ENCODE measurements at places on chromosomes 3 and 15. TPM values are rescaled to one million over a fixed set of nuclear protein-coding genes. Genes with fewer than 3 reads are reported as not detected.

- no peak overlapping the region for H3K27ac ChIP-seq
- no peaks in the 10 kb centered on the region for H3K4me1 ChIP-seq
- no peak for DNase-seq
- H3K27me3 ChIP-seq, result no peaks in the 10 kb centered on the region
- no peaks in the 10 kb centered on the region for H3K36me3 ChIP-seq
- no peak overlapping the region for H3K4me3 ChIP-seq
These were observed 5.6 kb upstream of the ZNF80 start for GRCh38 chr3:114242947-114243346.

DNA sequence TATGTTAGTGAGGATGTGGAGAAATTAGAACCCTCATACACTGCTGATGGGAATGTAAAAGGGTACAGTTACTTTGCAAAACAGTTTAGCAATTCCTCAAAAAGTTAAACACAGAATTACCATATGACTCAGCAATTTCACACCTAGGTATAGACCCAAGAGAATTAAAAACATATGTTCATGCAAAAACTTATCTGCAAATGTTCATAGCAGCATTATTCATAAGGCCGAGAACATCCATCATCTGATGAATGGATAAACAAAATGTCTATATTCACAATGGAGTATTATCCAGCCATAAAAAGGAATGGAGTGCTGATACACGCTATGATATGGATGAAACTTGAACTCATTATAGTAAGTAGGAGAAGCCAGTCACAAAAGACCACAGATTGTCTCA lies 10.3 kb downstream of the SEC13 start:
- H3K36me3 ChIP-seq, result peaks cover 16% of the 10 kb centered on the region
- no peak for DNase-seq
- no peak overlapping the region for H3K4me3 ChIP-seq
- H3K27me3 ChIP-seq, result no peaks in the 10 kb centered on the region
- no peaks in the 10 kb centered on the region for H3K4me1 ChIP-seq

- peaks cover 2% of the 10 kb centered on the region for H3K4me1 ChIP-seq
- H3K27me3 ChIP-seq, result peaks cover 27% of the 10 kb centered on the region
- H3K27ac ChIP-seq, result no peak overlapping the region
- H3K4me3 ChIP-seq, result no peak overlapping the region
- DNase-seq, result no peak
These were observed 557.2 kb downstream of the NR2F2 start for GRCh38 chr15:96887730-96888129.

GRCh38 chr15:55016225-55016624 lies 180.5 kb downstream of the RSL24D1 start:
- no peaks in the 10 kb centered on the region for H3K4me1 ChIP-seq
- no peaks in the 10 kb centered on the region for H3K27me3 ChIP-seq

The LRRC3B gene
- total RNA-seq, result 0.29 TPM

- H3K4me1 ChIP-seq, result peaks cover 7% of the 10 kb centered on the region
- no peak for DNase-seq
- H3K36me3 ChIP-seq, result peaks cover 2% of the 10 kb centered on the region
- H3K27ac ChIP-seq, result no peak overlapping the region
These were observed 40.3 kb upstream of the ICE2 start for GRCh38 chr15:60519218-60519617.

GRCh38 chr3:14458434-14459275 lies 56.2 kb downstream of the SLC6A6 start:
- H3K36me3 ChIP-seq, result peaks cover 11% of the 10 kb centered on the region
- peaks cover 6% of the 10 kb centered on the region for H3K4me1 ChIP-seq
- H3K4me3 ChIP-seq, result no peak overlapping the region
- no peaks in the 10 kb centered on the region for H3K27me3 ChIP-seq

DNA sequence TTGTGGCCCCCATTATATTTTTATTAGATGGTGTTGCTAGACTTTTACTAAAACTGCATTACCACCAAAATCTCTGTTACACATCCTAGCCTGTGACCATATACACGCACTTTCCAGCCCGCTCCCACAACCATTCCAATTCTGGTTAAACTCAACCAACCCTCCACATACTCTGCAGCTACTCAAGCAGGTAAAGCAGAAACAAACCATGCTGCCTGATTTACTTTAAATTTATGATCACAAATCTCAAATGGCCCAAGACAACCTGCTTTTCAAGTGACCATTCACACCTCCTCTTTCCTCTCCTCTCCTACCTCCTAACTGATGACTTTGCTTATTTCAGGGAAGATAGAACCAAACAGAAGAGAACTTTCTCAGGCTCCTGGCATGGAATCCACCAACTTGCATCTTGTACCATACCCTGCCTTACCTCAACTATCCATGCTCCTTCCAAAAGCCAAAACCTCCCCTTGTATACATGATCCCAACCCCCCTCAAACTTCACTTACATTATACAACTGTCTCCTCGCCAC lies 18.5 kb downstream of the ULK4 start:
- no peaks in the 10 kb centered on the region for H3K4me1 ChIP-seq
- H3K27me3 ChIP-seq, result no peaks in the 10 kb centered on the region
- no peak overlapping the region for H3K27ac ChIP-seq

- no peak for DNase-seq
- H3K4me1 ChIP-seq, result peaks cover 14% of the 10 kb centered on the region
- no peak overlapping the region for H3K27ac ChIP-seq
- H3K36me3 ChIP-seq, result no peaks in the 10 kb centered on the region
- no peak overlapping the region for H3K4me3 ChIP-seq
These were observed 177.4 kb upstream of the PPP2R3A start for GRCh38 chr3:135788146-135788545.

- peaks cover 1% of the 10 kb centered on the region for H3K4me1 ChIP-seq
- H3K27me3 ChIP-seq, result no peaks in the 10 kb centered on the region
- DNase-seq, result no peak
These were observed 673.2 kb upstream of the BCHE start for GRCh38 chr3:166510382-166510781.

DNA sequence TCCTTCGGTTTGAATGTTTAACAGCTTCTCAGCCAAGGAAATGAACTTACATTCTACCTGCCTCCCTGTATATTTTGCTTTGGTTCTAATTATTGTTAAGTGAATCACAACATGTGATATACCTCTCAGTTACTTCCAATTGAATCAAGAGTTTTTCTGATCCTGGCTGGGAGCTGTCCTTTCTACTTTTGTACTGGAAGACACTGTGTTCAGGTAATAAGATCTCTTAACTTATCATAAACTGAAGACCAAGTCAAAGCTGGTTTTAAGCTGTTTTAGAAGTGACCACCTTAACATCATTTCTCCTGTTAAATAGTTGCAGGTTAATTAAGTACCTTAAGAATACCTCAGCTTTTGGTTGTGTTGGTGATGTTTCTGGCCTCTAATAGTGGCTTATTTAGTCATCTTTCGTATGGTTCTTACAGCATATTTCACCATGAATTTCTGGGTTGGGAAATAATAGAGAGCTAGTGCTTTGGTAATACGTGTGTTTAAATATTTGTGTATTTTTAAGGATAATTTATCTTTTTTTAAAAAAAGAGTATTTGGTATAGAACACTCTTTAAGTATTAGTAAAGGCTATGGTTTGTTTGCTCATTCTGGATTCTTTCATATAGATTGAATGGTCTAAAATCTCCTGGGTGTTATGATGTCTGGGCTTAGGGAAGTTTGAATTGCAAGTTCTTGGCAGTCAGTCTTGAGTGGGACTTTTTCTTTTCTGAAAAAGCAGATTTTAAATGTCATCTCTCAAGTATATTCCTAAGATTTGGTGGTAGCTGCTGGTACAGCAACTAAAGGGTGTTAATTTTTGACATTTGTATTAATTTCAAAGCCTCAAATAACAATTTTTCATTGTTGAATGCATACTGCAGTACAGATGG lies 1.6 kb downstream of the RAB8B start:
- peaks cover 13% of the 10 kb centered on the region for H3K4me1 ChIP-seq
- DNase-seq, result no peak
- H3K36me3 ChIP-seq, result no peaks in the 10 kb centered on the region
- peak overlapping the region; percentile 95 for H3K4me3 ChIP-seq
- peaks cover 13% of the 10 kb centered on the region for H3K27me3 ChIP-seq
- no peak overlapping the region for H3K27ac ChIP-seq

- no peak for DNase-seq
- peaks cover 3% of the 10 kb centered on the region for H3K36me3 ChIP-seq
- no peaks in the 10 kb centered on the region for H3K4me1 ChIP-seq
- no peaks in the 10 kb centered on the region for H3K27me3 ChIP-seq
- H3K27ac ChIP-seq, result no peak overlapping the region
- no peak overlapping the region for H3K4me3 ChIP-seq
These were observed 160.7 kb downstream of the PDE8A start for GRCh38 chr15:85142312-85142711.

GRCh38 chr3:173977747-173978146 lies 580.2 kb downstream of the NLGN1 start:
- H3K36me3 ChIP-seq, result no peaks in the 10 kb centered on the region
- peaks cover 2% of the 10 kb centered on the region for H3K27me3 ChIP-seq
- H3K27ac ChIP-seq, result no peak overlapping the region
- no peak overlapping the region for H3K4me3 ChIP-seq

The CHRD gene
- total RNA-seq, result 13.0 TPM

GRCh38 chr3:50320853-50321335 lies 1.7 kb downstream of the HYAL2 start:
- DNase-seq, result peak; percentile 73
- peak overlapping the region; percentile 90 for H3K4me3 ChIP-seq
- peaks cover 20% of the 10 kb centered on the region for H3K36me3 ChIP-seq
- H3K27me3 ChIP-seq, result no peaks in the 10 kb centered on the region
- peaks cover 32% of the 10 kb centered on the region for H3K4me1 ChIP-seq

DNA sequence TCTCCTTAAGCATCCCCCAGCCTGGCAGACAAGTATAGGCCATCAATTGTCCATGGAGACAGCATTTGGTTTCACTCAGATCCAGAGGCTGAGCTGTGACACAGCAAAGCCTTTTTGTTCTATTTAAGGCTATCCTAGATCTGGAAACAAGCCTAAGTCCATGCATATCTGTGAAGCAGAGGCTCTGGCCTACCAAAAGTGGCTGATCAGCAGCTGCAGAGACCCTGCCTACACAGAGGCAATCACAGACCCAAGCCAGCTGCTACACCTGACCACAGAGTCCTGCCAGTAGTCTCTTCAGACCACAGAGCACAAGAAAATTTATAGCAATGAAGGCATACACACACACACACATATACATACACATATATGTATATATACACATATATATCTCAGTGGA lies 501.7 kb upstream of the ARPP21 start:
- no peaks in the 10 kb centered on the region for H3K36me3 ChIP-seq
- no peak for DNase-seq
- H3K4me3 ChIP-seq, result no peak overlapping the region
- H3K4me1 ChIP-seq, result no peaks in the 10 kb centered on the region
- H3K27me3 ChIP-seq, result no peaks in the 10 kb centered on the region

- DNase-seq, result no peak
- H3K4me3 ChIP-seq, result peak overlapping the region; percentile 94
- H3K4me1 ChIP-seq, result peaks cover 33% of the 10 kb centered on the region
- H3K27me3 ChIP-seq, result no peaks in the 10 kb centered on the region
These were observed 696 bp upstream of the SNRK start for GRCh38 chr3:43285644-43286043.

The ZNF662 gene
- 0.40 TPM for total RNA-seq

The OR5H6 gene
- total RNA-seq, result not detected

DNA sequence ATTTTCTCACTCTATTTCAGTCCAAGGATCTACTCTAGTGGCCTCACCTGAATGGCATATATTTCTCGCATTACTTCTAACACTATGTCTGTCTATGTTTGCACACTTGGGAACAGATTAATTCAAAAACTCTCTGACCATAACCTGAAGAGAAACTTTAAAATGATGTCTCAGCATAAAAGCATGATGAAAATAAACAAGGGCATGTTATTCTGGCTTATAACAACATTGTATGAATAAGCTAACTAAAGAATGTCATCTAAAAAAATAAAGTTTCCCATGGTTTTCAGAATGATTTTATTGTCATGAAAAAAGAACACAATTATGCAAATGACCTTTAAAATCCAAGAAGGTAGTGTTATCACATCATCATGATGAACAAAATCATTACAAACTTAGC lies 85.5 kb upstream of the ROBO2 start:
- peaks cover 2% of the 10 kb centered on the region for H3K36me3 ChIP-seq
- H3K4me1 ChIP-seq, result peaks cover 37% of the 10 kb centered on the region
- DNase-seq, result no peak
- no peak overlapping the region for H3K27ac ChIP-seq

DNA sequence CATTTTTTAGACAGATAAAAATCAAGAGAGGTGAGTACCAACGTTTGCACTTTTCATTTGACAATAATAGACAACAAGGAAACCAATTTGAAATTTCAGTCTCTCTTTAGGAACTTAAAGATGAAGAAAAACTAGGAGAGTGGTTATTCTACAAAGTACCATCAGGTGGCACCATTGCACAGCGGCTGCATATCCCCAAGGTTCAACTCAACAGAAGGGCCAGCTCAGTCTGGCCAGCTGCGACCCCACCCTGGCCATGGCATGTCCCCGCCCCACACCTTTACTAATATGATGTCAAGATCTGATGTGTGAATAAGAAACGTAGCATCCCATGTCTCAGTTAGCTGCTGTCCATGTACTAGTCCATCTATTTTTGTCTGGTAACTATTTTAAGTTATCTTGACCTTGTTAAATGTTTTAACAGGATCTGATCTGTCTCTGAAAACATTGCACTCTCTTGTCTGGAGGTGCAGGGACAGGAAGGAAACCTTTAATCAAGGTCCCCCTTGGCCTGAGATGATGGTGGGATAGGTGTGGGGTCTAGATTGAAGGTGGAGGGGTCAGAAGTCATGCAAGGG lies 35.5 kb upstream of the CGNL1 start:
- H3K36me3 ChIP-seq, result no peaks in the 10 kb centered on the region
- peak; percentile 30 for DNase-seq
- H3K4me1 ChIP-seq, result peaks cover 17% of the 10 kb centered on the region
- H3K27ac ChIP-seq, result peak overlapping the region; percentile 56

The CILP gene
- total RNA-seq, result 0.22 TPM

DNA sequence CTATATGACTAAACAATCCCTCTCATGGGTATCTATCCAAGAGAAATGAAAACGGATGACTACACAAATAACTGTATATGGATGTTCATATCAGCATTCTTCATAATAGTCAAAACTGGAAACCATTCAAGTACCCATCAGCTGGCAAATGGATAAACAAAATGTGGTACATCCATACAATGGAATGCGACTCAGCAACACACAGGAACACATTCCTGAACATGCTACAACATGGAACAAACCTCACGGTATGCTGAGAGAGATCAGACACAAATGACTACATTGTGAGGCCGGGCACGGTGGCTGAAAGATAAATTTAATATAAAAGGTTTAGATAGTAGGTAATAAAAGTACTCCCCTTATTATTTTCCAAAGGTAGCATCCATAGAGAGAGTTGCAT lies 42.6 kb downstream of the CCR4 start:
- H3K27me3 ChIP-seq, result no peaks in the 10 kb centered on the region
- no peak overlapping the region for H3K4me3 ChIP-seq
- no peak overlapping the region for H3K27ac ChIP-seq

All from progenitor cell of endocrine pancreas (in vitro differentiated cells).